ENCODE measurements at places on chromosomes 12 and 14.

DNA sequence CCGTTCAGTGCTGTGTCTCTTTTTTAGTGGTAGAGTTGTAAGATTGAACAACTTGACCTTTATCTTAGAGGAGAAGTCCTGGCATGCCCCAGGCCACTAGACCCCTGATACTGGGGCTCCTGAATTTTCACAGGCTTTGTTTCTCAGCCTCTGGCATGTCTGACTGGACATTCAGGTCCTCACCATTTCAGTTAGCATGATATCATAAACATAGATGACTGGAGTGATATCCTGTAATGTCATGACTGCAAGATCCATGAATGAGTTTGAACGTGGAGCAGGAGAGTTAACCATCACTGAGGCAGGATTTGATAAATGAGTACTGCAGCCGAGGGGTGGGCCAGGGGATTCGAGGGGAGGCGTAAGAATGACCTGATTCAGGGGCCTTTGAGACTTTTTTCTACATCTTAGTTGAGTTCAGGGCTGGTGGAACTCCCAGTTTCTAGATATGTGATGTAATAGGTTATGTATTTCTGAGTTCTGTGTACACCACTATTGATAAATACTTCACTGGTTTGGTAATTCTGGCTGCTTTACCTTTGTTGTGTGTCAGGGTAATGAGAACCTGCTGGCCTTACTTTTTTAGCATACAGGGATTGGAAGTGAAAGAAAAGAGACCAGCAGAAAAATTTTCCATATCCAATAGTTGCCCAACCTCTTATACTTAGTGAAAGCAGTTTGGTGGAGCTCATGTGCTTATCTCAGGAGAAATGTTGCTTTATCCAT, 217.0 kb downstream of the SYNE2 start:
- no peak for DNase-seq

GRCh38 chr12:120799243-120800045, 73.8 kb downstream of the ACADS start:
- no peak for DNase-seq

- no peak for DNase-seq
Observed at GRCh38 chr14:91220581-91221000, 23.9 kb downstream of the GPR68 start.

DNA sequence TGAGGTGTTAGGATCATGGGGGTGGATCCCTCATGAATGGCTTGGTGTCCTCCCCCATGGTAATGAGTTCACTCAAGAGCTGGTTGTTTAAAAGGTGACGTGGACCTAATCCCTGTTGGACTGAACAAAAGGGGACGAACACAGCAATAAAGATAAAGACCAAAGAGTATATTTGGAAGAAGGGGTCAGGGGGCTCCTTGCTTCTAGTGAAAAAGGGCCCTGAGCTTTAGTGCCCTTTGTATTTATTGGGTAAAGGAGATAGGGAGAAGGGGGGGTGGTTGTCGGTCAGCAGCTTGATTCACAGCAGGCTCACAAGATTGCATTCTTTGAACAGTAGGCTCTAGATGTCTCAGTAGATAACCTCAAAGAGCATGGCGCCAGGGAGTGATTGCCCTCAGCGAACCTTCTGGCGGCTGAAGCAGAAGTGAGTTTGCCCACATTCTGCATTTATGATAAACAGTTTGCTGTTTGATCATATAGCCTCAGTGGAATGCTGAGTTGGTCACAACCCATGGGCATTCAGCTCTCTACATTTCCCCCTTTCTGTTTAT, 25.9 kb upstream of the MAPKAPK5 start:
- no peak for DNase-seq

DNA sequence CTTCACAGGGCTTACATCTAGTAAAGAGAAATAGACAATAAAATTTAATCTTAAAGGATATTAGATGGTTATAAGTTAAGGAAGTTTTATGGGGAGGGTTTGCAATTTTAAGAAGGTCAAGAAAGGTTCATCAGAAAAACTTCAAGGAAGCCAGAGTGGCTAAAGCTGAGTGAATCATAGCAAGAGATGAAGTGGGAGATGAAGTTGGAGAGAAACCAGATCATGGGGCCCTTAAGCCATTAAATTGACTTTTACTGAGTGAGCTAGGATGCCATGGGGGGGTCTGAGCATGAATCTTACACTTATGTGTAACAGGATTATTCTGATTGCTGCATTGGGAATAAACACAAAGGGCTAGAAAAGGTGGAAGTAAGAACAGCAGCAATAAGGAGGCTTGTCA, 189.2 kb downstream of the LRIG3 start:
- DNase-seq: no peak

- no peak for DNase-seq
Observed at GRCh38 chr12:132601171-132601883, 9.1 kb downstream of the LRCOL1 start.

GRCh38 chr12:132505105-132505851, 15.3 kb downstream of the FBRSL1 start:
- no peak for DNase-seq

- DNase-seq: no peak
Observed at GRCh38 chr14:86723254-86723624, 1193.3 kb downstream of the FLRT2 start.

DNA sequence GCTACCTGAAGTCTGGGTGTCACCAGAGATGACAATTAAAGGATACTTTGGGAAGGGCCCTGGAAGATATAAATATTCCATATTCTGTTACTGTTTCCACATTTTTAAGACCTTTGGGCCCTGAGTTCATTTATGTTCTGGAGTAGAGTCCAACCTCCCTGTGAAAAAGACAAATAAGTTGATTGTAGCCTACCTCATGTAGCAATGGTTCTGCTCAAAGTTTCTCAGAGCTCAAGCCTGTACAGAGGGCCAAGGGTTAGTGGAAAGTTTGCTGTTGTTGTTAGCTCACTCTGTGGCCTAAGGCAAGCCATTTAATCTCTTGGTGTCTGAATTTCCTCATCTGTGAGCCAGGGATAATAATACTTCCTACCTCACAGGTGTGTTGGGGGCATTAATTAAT, 284.7 kb upstream of the DDHD1 start:
- DNase-seq: no peak

DNA sequence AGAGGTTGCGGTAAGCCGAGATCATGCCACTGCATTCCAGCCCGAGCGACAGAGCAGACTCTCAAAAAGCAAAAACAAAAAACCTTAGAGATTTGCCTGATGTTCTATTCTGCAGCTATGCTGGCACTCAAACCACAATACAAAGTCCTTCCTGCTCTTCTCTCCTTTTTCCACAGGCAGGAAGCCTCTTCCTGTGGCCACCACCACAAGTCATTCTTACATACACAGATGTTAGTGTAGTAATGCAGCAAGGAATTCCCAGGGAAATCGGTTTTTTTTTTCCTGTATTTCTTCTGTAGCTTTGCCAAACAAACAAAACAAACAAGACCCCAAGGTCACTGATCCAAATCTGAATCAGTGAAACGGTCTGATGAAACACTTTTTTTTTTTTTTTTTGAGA, 104.3 kb downstream of the FIGNL2 start:
- no peak for DNase-seq

GRCh38 chr14:96962337-96962736, 165.2 kb downstream of the VRK1 start:
- DNase-seq: no peak

DNA sequence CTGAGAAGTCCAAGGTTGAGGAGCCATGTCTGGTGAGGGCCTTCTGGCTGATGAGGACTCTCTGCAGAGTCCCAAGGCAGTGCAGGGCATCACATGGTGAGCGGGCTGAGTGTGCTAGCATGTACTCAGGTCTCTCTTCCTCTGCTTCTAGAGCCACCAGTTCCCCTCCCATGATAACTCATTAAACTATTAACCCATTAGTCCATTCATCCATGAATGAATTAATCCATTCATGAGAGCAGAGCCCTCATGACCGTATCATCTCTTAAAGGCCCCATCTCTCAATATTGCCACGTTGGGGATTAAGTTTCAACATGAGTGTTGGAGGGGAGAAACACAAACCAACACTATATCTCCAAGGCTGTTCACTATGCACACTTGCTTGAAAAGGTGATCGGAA, 83.7 kb downstream of the TMEM30B start:
- DNase-seq: no peak

- DNase-seq: peak; percentile 37
Observed at GRCh38 chr14:93103392-93104080, 12.2 kb downstream of the ITPK1 start.

DNA sequence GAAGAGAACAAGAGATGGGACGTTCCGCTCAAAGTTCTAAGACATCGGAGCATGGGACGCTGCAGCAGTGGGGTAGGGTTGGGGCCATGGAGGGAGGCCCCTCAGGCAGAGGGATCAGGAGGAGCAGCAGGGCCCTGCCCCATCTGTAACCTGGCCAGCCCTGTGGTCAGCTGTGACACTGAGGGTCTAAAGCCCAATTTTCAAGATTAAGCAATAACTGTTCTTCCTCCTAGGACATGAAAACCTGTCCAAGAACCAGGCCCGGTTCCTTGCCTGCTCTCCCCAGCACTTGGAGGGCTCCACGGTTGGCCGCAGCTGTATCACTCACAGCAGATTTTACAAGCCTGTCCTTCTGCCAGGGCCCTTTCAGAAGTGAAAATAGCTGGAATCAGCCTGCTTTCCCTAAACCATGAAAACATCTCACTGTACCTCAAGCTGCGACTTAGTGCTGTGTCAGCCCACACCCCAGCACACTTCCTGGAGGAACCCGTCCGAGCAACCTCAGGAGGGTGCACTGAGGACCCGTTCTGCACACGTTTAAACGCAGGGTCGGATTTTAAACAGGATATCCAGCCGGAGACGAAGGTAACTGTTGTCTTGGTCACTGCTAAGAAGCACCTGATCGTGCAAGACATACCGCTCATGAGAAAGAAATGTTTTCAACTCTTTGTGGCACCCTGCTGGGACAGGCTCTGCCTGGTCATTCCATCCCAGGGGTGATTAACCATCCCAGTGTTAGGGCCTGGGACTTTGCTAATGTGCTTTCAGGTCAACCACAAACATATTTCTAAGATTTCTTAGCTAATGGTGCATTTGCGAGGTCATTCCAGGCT, 201.9 kb upstream of the DIO3 start:
- DNase-seq: no peak

GRCh38 chr12:38144601-38145436, 171.8 kb upstream of the ALG10B start:
- DNase-seq: no peak

- no peak for DNase-seq
Observed at GRCh38 chr14:105021656-105022275, 883 bp upstream of the CDCA4 start.

- DNase-seq: no peak
Observed at GRCh38 chr12:100311317-100311716, 44.3 kb downstream of the SCYL2 start.

GRCh38 chr14:81286574-81287370, 66.0 kb upstream of the GTF2A1 start:
- DNase-seq: no peak

DNA sequence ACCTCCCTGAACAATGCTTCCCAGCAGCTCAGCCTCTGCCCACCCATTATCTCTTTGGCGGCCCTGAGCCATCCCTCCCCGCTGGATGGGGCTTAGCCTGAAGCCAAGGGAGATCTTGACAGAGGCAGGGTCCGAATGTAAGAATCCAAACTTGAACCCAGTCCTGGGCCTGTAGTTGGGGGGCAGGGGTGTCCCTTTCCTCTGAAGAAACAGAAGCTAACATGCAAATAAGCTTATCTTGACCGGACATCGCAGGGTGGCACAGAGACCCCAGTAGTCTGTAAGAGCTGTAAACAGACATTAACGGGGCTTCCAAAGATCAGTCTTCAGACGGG, 6.0 kb downstream of the DLK1 start:
- no peak for DNase-seq

DNA sequence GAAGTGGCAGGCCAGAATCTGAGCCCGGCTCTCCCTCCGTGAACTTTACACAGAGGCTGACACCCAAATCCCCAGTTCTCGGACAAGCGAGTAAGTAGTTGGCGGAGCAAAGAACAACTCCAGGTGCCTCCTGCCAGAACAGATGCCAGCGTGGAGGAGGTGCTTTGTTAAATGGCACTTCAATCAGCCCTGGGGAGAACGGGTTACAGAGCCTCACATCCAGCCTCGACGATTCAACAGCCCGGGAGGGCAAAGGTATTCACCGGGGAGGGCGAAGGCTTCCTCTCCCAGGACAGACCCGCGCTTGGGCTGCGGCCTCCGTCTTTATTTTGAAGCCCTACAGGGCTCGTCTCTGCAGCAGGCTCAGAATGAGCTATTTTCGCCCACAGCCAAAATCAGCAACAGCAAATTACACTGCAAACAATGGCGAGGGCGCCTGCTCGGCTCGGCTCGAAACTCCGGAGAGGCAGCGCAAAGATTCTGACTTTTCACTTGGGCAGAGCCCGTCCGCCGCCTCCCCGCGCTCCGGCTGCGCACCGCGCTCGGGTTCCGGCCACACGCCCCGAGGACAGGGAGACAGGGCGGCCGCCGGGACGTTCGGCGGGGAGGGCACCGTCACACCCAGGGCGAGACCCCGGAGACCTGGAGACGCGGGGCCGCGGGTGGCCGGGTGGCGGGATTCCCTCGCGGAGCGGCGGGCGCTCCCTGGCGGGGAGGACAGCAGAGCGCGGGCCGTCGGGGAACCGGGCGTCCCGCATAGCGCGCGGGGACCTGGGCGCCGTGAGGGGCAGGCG, 811 bp downstream of the TMCC3 start:
- DNase-seq: no peak

DNA sequence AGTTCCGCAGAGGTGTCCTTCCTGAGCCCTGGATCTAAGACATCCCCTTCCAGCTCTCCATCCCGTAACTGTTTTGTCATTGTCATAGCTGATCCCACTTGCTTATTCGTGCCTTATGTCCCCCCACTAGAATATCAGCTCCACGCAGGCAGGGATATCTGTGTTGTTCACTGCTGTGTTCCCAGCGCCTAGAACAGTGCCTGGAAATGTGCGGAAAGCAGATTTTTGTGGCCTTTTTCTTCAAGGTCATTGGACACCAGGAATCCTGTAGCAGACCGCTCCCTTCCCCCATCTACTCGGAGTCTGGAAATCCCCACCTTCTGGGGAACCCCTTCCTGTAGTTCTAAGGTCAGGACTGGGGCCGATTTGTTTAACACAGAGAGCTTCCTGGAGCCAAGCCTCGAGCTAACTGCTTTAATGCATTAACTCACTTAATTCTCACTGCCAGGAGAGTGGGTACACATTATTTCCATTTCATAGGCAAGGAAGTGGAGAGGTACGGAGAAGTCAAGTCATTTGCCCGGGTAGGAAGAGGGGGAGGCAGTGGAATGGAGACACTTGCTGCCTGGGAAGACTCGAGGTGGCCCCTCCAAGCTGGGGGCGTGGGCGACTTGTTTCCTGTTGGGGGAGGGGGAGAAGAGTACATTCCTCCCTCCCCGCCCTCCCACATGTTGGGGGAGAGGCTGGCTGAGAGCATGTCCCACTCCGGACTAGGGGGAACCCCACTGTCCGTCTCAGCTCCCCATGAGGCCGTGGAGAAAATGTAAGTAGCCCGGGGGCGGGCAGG, 1.2 kb upstream of the SH2B3 start:
- peak; percentile 27 for DNase-seq
